GM12864 (cell line): ENCODE measurements at places on chromosomes 1 and 21.

DNA sequence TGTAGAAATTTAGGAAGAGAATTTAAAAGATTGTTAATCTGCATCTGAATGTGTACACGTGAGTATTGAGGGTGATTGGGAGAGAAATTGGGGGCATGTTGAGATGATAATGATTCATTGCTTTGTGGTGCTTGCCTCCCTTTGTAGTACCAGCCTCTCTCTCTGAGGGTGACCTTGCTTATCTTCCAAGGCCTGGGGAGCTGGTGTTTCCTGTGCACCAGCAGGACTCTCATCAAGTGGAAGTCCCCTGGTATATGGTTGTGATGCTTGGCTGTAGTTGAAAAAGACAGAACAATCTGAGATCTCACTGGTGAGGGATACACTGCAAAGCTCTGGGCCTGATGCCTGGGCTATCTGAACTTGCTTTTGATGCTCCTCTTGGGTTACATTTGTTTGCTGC, 4.0 kb downstream of the TCHHL1 start:
- no peak for DNase-seq

- no peak for DNase-seq
These were observed 50.6 kb downstream of the RAB3GAP2 start for GRCh38 chr1:220221670-220222069.

GRCh38 chr1:107767156-107767582, 197.8 kb downstream of the VAV3 start:
- no peak for DNase-seq

- DNase-seq: no peak
These were observed 416.6 kb downstream of the RWDD3 start for GRCh38 chr1:95650631-95651030.

DNA sequence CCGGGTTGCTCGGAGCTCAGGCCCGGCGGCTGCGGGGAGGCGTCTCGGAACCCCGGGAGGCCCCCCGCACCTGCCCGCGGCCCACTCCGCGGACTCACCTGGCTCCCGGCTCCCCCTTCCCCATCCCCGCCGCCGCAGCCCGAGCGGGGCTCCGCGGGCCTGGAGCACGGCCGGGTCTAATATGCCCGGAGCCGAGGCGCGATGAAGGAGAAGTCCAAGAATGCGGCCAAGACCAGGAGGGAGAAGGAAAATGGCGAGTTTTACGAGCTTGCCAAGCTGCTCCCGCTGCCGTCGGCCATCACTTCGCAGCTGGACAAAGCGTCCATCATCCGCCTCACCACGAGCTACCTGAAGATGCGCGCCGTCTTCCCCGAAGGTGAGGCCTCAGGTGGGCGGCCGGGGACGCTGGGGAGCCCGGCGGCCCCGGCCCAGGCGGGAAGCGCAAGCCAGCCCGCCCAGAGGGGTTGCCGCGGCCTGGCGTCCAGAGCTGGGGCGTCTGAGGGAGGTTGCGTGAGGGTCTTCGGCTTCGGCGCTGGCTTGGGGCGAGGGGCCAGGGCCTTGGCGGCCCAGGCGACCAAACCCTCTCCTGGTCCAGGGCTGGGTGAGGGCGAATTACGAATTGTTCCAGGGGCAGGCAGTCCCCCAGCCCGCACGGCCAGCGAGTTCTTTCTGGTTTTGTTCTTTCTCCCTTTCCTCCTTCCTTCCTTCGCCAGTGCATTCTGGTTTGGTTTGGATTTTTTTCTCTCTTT, 805 bp downstream of the SIM2 start:
- DNase-seq: no peak

- DNase-seq: no peak
These were observed 114.1 kb downstream of the SIM2 start for GRCh38 chr21:36813052-36813451.

- no peak for DNase-seq
These were observed 152.2 kb upstream of the KRTAP19-8 start for GRCh38 chr21:31190516-31190915.

- no peak for DNase-seq
These were observed 12.1 kb downstream of the ST6GALNAC3 start for GRCh38 chr1:76086597-76086996.

DNA sequence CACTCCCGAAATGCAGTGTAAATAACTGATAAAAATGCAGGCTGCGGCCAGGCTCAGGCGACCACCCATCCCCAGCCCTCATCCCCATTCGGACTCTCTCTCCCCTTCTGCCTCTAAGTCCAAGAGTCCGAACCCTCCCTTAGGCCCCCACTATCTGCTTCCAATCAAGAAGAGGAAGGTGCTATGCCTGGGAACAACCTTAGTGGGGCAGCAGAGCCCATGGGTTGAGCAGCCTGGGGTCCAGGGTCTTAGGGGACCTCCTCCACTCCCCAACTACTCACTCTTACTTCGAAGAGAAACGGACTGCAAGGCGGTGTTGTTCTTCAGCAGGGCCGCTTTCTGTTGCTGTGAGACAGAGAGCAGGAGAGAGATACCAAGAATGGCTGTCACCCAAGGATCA, 12.2 kb downstream of the ARHGEF2 start:
- no peak for DNase-seq

DNA sequence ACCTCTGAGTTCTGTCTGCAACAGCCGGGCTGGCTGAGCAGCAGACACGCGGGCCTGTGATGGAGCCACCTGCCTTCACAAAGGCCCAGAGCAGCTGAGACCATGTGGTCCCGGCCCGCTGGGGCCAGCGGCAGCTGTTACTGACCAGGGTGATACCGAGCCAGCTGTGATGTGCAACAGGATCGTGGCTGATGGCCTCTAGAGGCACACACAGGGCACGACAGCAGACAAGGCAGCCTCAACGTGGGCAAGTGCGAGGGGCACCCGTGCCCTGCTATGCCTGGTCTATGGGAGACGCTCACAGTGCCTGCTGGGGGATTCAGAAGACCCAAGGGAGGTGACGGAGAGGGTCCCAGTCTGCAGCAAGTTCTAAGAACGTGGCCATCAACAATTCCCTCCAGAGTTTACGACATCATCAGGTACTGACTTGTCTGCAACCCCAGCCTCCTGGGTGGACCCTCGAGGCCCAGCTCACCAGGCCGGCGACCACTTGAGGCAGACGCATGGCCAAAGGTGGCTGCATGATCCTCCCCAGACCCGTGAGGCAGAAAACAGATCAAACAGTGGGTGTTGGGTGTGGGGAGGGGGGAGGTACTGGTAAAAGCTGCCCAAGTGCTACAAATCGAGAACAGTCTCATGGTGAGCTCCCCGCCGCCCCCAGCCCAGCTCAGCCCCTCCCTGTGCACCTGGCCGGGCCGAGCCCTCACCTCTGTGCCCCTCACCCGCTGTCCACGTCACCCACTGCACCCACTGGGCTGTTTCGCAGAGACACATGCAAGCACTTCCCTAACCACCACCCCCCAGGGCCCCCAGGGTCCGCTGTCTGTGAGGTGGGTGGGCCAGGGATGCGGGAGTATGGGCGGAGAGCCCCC, 6.0 kb downstream of the POFUT2 start:
- no peak for DNase-seq

DNA sequence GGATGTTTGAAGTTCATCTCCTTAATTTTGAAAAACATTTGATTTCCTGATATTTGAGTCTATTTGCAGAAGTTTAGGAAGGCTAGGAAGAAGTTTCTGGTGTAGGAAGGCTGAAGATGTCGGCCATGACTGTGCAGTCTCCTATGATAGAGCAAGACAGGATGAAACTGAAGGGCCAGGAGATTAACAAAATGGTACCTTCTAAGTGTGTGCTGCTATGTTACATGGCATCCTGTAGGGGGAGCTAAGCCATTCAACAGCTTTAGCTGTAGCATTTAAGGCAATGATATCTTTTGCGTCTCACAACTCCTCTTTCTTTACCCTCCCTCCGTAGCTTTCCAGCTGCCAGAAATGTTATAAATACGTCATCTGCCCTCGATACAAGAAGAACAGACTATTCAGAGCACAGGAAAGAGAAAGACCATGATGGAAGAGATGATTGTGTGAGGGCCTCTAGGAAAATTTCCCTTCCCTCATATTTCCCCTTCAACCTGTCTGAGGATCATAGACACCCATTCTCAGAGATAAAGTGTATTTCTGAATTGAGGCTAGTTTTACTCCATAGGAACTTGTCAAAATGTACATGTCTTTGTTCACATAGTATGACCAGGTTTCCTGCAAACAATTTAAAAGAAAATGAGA, 61.1 kb downstream of the XCL1 start:
- peak; percentile 16 for DNase-seq

DNA sequence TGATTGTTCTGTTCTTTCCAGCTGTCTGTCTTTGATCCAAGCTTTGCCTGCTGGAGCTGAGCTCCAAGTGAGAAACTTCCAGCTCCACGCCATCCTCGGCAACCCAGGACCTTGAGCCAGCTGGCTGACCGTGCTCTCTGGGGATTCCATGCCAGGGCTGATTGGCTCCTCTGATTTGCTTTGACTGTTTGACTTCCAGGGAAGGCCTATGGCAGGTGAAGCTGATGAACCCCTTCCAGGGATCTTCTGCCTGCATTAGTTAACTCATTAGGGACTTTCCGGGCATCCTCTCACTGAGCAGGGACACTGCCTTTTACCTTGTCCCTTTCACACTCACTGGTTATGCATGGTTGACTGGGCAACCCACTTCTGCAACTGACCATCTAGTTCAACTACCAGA, 406.1 kb downstream of the RPS6KC1 start:
- DNase-seq: no peak

- no peak for DNase-seq
These were observed 29.2 kb downstream of the HSPA13 start for GRCh38 chr21:14353726-14354125.
